ENCODE measurements at places on chromosomes 1 and 21. TPM values are rescaled to one million over a fixed set of nuclear protein-coding genes. Genes with fewer than 3 reads are reported as not detected.

DNA sequence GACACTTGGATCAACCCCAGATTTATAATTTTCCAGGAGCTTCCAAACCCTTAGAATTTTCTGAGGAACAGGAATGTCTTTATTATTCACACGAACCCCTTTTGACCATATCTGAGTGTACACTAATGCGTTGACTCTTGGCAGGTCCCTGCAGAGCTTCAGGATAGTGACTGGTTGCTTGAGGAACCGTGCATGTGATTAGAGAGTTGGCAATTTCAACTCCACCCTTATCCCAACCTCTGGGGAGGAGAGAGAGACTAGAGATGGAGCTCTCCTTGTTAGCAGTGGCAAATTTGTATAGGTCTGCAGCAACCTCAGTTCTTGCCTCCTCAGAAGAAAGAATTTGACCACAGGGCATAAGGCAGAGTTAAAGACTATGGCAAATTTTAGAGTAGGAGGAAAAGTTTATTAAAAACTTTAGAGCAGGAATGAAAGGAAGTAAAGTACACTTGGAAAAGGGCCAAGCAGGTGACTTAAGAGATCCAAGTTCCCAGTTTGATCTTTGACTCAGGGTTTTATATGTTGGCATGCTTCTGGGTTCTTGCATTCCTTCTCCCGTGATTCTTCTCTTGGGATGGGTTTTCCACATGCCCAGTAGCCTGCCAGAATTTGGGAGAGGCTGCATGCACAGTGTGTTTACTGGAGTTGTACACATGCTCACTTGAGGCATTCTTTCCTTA is 93.8 kb upstream of the ETV3 start:
- H3K4me1 ChIP-seq, result no peaks in the 10 kb centered on the region
- H3K4me3 ChIP-seq, result no peak overlapping the region
- peaks cover 2% of the 10 kb centered on the region for H3K27me3 ChIP-seq
- no peak for DNase-seq
- no peak overlapping the region for H3K27ac ChIP-seq

Gene ADGRL2
- total RNA-seq, result 55.4 TPM

DNA sequence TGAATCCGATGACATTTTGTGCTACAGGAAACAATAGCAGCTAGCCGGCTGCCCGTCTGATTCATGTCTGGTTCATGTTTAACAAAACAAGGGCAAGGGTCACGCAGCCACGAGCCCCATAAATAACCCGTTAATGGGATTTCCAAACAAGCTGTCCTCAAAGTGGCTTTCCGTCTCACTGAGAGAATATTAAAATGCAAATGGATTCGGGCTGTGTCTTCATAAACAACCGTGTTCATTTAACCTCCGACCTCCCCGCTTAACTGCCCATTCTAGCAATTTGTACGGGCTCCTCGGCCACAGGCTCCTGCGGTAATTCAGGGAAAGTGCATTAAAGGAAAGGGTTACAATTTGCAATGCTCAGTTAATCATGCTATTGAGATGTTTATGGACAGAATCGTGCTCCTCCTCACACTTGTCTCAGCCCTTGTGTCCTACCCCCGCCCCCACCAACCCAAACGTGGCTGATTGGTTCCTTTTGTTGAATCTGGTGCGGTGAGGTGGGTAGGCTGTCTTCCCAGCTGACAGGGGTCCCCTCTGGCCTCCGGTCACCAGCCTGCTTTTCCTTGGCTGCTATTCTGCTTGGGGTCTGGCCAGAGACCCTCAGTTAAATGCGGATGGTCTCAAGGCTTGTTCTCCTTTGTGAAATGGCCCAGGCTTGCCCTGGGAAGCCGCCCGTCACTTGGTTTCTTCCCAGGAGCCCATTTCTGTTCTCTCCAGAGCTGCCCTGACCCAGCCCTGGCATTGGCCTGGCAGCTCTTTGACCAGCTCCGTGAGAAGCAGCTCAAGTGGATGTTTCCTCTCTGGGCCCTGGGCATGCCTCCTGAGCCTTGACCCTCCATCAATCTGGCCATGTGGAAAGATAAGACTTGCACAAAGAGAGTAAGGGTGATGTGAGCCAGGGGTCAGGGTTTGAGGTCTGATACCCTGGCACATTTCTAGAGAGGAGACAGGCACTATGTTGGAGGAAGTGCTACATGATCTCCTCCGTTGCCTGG is 200.7 kb upstream of the POU3F1 start:
- peaks cover 14% of the 10 kb centered on the region for H3K27me3 ChIP-seq
- no peak overlapping the region for H3K4me3 ChIP-seq
- H3K4me1 ChIP-seq, result peaks cover 10% of the 10 kb centered on the region
- no peaks in the 10 kb centered on the region for H3K36me3 ChIP-seq
- peak; percentile 89 for DNase-seq

GRCh38 chr1:160058087-160058486 is 11.9 kb downstream of the KCNJ10 start:
- H3K36me3 ChIP-seq, result no peaks in the 10 kb centered on the region
- H3K27me3 ChIP-seq, result peaks cover 61% of the 10 kb centered on the region
- DNase-seq, result peak; percentile 90
- H3K4me1 ChIP-seq, result no peaks in the 10 kb centered on the region
- H3K4me3 ChIP-seq, result no peak overlapping the region
- no peak overlapping the region for H3K27ac ChIP-seq

Gene CNR2
- total RNA-seq, result not detected

- no peak for DNase-seq
- peaks cover 15% of the 10 kb centered on the region for H3K4me1 ChIP-seq
- peaks cover 17% of the 10 kb centered on the region for H3K36me3 ChIP-seq
- H3K4me3 ChIP-seq, result no peak overlapping the region
These were observed 29.1 kb upstream of the RBBP5 start for GRCh38 chr1:205150651-205151428.

Gene SYPL2
- total RNA-seq, result 1.8 TPM

Gene LENEP
- total RNA-seq, result 0.88 TPM

GRCh38 chr1:41396084-41396483 is 34.9 kb downstream of the FOXO6 start:
- H3K4me3 ChIP-seq, result no peak overlapping the region
- no peaks in the 10 kb centered on the region for H3K4me1 ChIP-seq
- no peaks in the 10 kb centered on the region for H3K36me3 ChIP-seq
- peaks cover 25% of the 10 kb centered on the region for H3K27me3 ChIP-seq
- no peak for DNase-seq
- H3K27ac ChIP-seq, result no peak overlapping the region

Gene TNFSF4
- 1.1 TPM for total RNA-seq

GRCh38 chr1:5220821-5221220 is 566.4 kb downstream of the AJAP1 start:
- no peak for DNase-seq
- no peak overlapping the region for H3K27ac ChIP-seq
- no peak overlapping the region for H3K4me3 ChIP-seq
- H3K4me1 ChIP-seq, result no peaks in the 10 kb centered on the region

DNA sequence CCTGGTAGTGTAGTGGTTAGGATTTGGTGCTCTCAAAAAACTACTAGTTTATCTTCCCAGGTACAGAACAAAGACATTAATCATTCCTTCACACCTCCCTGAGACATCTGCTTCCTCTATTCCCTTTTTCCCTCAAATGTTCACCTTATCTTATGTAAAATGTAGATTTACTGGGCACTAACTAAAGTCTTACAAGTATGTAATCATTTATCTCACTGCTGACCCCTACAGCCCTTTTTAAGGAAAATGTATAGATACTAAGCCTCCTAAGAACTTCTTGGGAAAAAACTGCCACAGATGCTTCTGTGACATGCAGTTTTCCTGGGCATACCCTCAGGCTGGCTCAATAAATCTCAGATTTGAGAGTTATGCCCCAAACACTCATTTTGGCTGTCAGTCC is 50.8 kb upstream of the NEK7 start:
- no peak for DNase-seq
- H3K36me3 ChIP-seq, result no peaks in the 10 kb centered on the region
- H3K27ac ChIP-seq, result peak overlapping the region; percentile 14
- no peak overlapping the region for H3K4me3 ChIP-seq
- no peaks in the 10 kb centered on the region for H3K27me3 ChIP-seq

Gene GRHL3
- not detected for total RNA-seq

DNA sequence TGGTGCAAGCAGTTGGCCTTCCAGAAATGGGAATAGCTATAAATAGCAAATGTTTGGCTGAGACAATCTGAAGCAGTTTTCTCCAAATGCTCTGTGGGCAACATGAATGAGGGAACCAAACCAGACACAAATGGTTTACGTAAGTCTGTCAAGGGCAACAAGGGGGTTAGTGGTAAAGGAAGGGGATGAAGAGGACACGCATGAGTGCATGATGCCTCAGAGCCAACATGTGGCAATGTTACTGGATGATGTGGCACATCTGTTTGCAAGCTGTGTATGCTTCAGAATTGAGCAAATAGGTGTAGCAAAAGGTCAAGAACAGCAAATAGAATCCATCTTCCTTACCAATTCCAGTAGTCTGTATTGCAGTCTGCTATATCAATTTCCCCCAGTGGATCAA is 76.3 kb upstream of the LMO4 start:
- no peak overlapping the region for H3K4me3 ChIP-seq
- no peak overlapping the region for H3K27ac ChIP-seq
- H3K4me1 ChIP-seq, result no peaks in the 10 kb centered on the region
- H3K36me3 ChIP-seq, result no peaks in the 10 kb centered on the region

DNA sequence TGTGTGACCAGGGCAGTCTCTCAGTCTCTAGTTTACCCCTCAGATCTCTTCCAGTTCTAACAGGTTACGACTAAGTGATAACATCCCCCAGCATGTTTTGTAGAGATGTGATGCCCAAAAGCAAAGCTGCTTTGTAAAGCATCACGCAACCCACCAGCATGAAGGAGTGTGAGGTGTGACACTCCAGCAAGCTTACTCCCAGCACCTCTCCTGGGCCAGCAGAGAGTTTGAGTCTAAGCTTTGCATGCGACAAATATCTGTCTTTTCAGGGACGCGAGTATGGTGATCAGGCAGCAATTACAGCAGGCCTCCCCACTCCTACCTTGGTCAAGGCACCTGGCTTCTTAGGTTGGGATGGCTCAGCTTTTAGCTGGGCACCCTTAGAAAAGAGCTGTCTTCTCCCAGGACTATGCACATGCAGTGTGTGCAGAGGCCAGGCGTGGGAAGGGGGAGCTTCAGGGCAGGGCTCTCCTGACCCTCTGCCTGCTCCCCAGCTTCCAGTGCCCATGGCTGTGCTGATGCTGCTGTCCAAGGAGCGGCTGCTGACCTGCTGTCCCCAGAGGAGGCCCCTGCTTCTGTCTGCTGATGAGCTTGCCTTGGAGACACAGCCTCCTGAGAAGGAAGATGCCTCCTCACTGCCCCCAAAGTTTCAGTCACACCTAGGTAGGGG is 48.2 kb downstream of the ELK4 start:
- H3K4me3 ChIP-seq, result no peak overlapping the region
- peak; percentile 34 for DNase-seq
- H3K27me3 ChIP-seq, result peaks cover 39% of the 10 kb centered on the region
- H3K36me3 ChIP-seq, result no peaks in the 10 kb centered on the region
- peaks cover 2% of the 10 kb centered on the region for H3K4me1 ChIP-seq
- no peak overlapping the region for H3K27ac ChIP-seq

- H3K36me3 ChIP-seq, result no peaks in the 10 kb centered on the region
- DNase-seq, result no peak
- no peak overlapping the region for H3K27ac ChIP-seq
- no peaks in the 10 kb centered on the region for H3K27me3 ChIP-seq
- no peaks in the 10 kb centered on the region for H3K4me1 ChIP-seq
These were observed 23.9 kb downstream of the FMO5 start for GRCh38 chr1:147201276-147201675.

DNA sequence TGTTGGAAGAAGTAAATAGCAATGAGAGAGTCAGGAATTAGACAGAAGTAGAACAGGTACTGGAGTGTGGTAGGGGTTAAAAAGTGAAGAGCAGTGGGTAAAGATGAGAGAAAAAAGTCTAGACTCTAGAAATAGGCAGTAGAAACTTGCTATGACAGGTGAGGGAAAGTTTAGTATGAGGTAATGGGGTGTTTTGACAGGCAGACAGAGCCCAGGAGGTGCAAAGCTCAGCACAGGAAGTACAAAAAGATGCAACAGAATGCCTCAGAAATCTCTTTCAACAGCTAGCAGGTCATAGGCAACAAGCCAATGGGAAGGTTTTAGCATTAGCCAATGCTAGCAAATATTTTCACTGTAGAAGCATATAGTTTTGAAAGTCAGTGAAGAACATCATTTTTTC is 319.1 kb upstream of the SGIP1 start:
- H3K36me3 ChIP-seq, result no peaks in the 10 kb centered on the region
- peaks cover 12% of the 10 kb centered on the region for H3K4me1 ChIP-seq
- H3K27ac ChIP-seq, result no peak overlapping the region

- H3K36me3 ChIP-seq, result no peaks in the 10 kb centered on the region
- peak overlapping the region; percentile 21 for H3K4me3 ChIP-seq
- no peak for DNase-seq
- no peaks in the 10 kb centered on the region for H3K27me3 ChIP-seq
- H3K27ac ChIP-seq, result peak overlapping the region; percentile 86
- peaks cover 80% of the 10 kb centered on the region for H3K4me1 ChIP-seq
These were observed 30.4 kb downstream of the PRRX1 start for GRCh38 chr1:170694172-170694926.
